ENCODE measurements at places on chromosomes 3 and 15.

DNA sequence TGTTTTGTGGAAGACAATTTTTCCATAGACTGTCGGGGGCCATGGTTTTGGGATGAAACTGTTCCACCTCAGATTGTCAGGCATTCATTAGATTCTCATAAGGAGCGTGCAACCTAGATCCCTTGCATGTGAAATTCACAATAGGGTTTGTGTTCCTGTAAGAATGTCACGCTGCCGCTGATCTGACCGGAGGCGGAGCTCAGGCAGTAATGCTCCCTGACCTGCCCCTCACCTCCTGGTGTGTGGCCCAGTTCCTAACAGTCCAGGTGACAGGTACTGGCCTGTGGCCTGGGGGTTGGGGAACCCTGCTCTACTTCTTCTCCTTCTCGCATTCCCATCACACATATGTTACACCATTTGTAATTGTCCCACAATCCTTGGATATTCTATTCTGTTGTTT, 11.0 kb downstream of the CHRNA7 start:
- no peak for DNase-seq

- no peak for DNase-seq
Observed at GRCh38 chr3:130816561-130817445, 70.2 kb upstream of the PIK3R4 start.

DNA sequence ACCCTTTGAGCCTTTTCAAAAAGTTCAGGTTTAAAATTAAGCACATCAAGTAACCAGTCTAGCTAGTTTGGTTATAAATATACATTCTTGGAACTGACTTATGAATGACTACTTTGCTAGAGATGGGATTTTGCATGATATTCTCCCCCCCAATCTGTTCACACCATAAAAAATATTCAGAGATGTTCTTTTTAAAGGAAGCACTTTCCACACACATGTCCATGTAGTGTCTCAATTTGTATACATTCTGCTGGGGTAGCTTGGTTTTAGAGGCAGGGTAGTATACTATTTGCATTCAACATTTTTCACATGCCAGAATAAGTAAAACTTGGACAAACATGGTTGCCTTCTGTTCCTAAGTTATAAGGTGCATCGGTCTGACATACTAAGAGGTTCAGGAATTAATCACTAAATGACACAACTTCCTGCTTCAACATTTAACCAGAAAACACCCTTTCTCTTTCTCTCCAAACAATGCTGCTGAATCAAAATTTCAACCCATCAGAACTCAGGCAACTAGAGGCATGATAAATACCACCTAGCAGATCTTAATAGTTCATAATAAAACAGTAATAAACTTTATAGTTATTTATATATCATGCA, 57.0 kb downstream of the SUMF1 start:
- DNase-seq: no peak

- DNase-seq: no peak
Observed at GRCh38 chr15:70539409-70539808, 223.9 kb downstream of the UACA start.

- DNase-seq: no peak
Observed at GRCh38 chr3:185341616-185342458, 21.1 kb upstream of the MAP3K13 start.

- DNase-seq: no peak
Observed at GRCh38 chr3:9784965-9785364, 7.3 kb downstream of the TADA3 start.

DNA sequence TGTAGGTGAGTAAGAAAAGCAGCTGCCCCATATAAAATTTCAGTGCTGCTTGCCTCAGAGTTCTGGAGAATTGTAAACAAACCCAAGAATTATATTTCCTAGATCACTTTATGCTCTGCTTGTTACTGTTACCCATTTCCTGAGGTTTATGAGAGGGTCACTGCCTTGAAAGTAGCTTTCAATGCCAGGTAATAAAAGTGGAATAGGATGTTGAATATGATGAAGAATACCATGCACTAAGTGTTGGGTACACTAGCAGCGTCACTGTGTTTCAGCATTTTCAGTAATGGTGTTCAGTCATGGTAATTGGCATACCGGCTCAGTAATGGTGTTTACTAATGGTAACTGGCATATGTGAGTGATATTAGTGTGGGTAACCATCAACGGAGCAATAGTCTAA, 449.8 kb upstream of the TPRG1 start:
- no peak for DNase-seq

DNA sequence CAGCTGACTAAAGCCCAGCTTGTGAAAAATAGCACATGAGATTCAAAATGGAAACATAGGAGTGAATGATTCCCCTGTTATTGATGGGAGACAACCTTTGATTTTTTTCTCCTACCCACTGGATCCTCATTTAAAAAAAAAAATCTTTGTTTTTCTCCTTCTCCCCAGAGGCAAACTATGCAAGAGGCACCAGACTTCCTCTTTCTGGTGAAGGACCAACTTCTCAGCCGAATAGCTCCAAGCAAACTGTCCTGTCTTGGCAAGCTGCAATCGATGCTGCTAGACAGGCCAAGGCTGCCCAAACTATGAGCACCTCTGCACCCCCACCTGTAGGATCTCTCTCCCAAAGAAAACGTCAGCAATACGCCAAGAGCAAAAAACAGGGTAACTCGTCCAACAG, 2.6 kb downstream of the CACNA1D start:
- DNase-seq: no peak

DNA sequence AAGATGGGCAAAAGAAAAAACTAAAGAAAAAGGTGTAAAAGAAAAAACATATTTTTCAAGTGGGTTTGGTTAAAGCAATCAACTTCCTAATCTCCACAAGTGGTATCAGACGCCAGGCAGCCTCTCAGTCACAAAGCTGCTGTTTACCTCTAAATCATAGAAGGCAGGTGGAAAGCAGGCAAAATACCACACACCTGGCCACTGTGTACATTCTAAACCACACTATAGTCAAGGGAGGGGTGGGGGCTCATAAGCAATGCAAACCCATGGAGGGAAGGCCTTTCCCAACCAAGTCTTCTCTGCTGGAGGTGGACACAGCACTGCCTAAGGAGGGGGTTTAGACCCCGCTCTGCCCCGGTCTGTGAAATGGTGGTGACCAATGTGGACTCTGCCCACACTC, 50.4 kb downstream of the MCF2L2 start:
- DNase-seq: no peak

- no peak for DNase-seq
Observed at GRCh38 chr3:38454178-38454883, 641 bp downstream of the ACVR2B start.

- no peak for DNase-seq
Observed at GRCh38 chr3:36486009-36486795, 105.9 kb downstream of the STAC start.

- no peak for DNase-seq
Observed at GRCh38 chr3:27556887-27557286, 72.7 kb upstream of the SLC4A7 start.

DNA sequence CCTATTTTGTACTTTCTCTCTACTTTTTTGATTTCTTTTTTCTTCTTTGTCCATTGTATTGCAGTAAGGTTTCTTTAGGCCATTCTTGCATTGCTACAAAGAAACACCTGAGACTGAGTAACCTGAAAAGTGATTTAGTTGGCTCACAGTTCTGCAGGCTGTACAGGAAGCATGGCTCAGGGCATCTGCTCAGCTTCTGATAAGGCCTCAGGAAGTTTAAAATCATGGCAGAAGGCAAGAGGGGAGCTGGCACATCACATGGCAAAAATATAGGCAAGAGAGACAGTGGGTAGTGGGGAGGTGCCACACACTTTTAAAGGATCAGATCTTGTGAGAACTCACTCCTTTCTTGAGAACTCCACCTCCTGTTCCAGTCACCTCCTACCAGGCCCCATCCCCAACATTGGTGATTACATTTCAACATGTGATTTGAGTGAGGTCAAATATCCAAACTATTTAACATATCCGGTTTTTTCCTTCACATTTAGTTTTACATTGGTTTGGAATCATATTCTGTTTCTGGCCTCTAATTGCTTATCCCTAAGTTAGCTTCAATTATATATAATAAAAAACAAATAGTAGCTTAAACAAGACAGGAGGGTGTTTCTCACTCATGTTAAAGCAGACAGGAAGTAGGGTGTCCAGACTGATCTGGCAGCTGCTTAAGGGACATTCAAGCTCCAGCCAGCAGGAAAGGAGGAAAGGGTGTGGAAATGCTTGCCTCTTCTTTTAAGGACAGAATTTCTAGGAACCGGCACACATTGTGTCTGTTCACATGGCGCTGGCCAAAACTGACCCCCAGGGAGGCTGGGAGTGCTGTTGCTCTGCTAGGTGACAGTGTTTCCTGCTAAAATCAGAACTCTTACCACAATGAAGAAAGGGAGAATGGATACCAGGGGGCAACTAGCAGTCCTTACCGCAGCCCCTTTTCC, 28.8 kb upstream of the SKOR1 start:
- DNase-seq: no peak

GRCh38 chr15:33198541-33198940, 4.0 kb upstream of the FMN1 start:
- DNase-seq: no peak

- no peak for DNase-seq
Observed at GRCh38 chr3:122609798-122610559, 32.5 kb downstream of the PARP15 start.

- DNase-seq: no peak
Observed at GRCh38 chr15:74468341-74469032, 7.5 kb upstream of the UBL7 start.

GRCh38 chr3:117541721-117542120, 832.1 kb downstream of the TUSC7 start:
- no peak for DNase-seq

DNA sequence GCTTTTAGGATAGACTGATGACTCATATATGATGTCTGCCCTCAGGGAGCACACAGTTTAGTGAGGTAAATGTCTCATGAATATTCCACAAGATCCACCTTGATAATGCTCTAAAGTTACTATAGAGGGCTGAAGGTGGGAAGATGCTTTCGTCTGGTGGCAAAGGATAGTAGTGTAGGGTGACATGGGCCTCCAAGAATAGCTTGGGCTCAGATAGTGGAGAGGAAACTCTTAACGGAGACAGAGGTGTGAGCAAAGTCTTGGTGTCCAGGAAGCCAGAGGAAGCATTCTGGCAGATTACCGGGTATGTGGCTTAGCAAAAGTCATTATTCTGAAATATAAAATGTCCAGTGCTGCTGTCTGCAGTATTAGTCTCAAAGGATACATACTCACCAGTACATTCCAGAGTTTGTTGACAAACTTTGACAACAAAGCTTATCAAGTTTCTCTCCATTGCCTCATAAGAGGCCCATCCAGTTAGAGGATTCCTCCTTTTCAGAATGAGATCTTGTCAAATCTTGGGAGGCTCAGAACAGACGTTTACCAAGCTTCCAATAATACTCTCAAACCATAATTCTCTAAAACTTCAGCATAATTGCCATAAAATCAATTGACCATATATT, 316.7 kb downstream of the LPP start:
- DNase-seq: no peak

DNA sequence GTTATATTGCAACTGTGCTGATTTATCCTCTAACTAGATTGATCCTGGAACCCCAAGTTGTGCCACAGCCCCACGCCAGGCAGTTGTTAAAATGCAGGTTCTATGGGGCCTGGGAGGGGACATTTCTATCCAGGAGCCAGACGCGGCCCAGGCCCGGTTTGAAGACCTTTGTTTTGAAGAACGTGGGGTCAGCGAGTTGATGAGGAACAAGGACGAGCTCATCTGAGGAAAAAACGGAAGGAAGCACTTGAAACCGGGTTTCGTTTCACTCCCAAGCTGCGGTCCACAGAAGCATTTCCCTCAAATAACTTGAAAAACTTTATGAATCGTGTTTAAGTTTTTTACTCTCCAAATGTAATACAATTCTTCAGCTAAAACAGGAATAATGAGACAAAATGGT, 76.4 kb downstream of the CHSY1 start:
- peak; percentile 83 for DNase-seq

GRCh38 chr3:113628788-113629187, 67.7 kb downstream of the USF3 start:
- DNase-seq: no peak

- no peak for DNase-seq
Observed at GRCh38 chr3:98512576-98512975, 10.1 kb downstream of the CLDND1 start.

DNA sequence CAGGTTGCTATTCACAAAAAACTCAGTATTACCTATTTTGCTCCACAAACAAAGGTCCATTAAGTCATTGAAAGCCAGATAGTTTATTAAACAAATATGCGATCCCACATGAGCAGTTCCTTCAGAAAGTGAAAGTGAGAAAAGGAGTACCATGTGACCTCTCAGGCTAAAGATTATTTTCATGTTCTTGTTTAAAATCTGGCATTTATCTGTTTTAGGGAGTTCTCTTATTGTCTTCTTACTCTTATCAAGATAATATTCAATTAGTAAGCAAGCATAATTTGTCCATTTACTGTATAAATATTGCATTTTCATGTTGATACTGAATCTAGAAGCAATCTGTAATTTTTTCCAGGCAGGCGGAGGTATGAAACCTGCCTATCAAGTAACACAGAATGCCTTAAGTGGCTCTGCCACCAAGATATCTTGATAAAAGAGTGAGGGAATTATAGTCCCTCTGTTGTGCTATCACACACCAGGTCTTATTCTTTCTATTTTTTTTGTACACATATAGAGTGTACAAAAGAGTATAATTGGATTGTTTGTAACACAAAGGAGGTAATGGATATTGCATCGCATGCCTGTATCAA, 20.1 kb upstream of the PLSCR5 start:
- DNase-seq: no peak

- no peak for DNase-seq
Observed at GRCh38 chr3:101940521-101941317, 91.4 kb downstream of the NFKBIZ start.

DNA sequence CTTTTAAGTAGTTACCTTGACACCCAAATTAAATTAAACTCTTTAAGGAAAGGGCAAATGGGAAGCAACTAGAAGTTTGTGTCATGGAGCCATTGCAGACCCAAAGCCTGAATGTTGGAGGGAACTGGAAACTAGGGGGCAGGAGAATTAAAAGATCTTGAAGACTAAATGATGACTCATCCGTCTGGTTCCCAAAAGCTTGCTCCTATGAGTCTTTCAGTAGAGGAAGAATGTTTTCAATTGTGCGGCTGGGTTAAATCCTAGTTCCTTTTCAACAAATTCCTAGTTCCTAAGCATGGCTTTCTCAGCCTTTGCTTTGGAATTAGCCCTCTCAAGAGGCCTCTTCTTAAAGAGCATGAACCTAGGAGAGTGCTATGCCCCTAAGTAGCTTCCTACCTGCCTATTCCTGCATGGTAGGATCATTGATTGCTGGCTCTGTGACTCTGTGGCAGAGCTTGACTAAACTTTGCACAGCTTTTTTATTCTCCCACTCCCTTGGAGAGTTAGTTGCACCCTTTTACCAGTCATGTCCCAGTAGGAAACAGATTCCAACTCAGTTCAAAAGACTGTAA, 17.7 kb downstream of the CLEC3B start:
- no peak for DNase-seq

DNA sequence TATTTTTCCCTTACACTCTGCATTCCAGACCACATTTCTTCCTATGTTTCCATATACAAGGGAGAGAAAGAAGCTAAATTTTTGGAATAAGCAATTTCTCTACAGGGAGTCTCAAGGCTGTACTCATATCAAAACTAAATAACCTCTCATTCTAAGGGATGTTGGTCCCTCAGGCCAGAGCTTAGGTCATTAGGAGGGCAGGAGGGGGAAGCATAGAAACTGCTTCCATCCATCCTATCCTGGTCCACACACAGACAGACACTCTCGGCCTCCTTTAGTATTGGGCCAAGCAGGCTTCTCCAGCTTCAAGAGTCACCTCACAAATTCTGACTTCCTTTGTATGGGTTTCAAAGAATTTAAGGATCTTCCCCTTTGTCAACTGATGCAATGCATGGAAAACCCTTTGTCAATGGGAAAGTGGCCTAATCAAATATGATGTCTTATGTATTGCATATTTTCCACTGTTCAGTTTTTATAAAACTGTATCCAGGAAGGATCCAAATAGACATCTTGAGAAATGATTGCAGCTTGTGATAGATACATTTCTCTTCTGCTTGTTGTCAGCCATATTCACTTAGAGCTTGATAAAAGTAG, 140.7 kb upstream of the RARB start:
- DNase-seq: no peak

Measured in posterior vena cava (tissue), 2 donors.